Renal pelvis (tissue), 12 donors: ENCODE measurements at places on chromosomes 4 and X.

- DNase-seq: no peak
These were observed 127.1 kb upstream of the GALNT7 start for GRCh38 chr4:173041482-173041881.

DNA sequence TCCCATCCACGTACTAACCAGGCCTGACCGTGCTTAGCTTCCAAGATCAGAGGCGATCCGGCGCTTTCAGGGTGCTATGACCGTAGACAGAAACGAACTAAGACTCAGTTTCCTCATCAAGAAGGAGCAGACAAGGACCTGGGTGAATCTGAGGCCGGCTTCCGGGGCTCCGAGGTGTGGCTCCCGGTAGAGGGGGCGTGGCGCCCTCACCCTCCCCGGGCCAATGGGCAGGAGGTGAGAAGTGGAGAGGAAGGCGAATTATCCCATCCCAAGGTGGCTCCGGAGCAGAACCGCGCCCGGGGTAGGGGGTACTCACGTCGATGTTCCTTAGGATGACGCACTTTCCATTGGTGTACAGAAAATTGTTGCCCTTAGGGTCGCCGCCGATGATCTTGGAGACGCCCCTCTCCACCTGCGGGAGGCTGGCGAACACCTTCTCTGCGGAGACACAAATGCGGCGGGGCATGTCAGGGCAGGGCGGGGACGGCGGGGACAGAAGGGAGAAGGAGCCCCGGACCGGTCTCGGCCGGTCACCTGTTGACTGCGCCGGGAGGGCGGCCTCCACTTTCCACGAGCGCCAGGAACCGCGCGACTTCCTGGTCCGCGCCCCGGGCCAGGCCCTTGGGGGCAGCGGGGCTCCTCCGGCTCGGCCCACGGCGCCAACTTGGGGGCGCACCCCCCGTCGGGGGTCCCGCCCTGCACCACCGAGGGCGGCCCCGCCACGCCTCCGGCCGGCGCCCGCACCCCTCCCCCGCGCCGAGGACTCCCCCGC is 616 bp downstream of the WDR1 start:
- no peak for DNase-seq

- DNase-seq: no peak
These were observed 654.7 kb upstream of the IGFBP7 start for GRCh38 chr4:57764856-57765255.

GRCh38 chrX:74902806-74903205 is 22.4 kb downstream of the NEXMIF start:
- DNase-seq: no peak

DNA sequence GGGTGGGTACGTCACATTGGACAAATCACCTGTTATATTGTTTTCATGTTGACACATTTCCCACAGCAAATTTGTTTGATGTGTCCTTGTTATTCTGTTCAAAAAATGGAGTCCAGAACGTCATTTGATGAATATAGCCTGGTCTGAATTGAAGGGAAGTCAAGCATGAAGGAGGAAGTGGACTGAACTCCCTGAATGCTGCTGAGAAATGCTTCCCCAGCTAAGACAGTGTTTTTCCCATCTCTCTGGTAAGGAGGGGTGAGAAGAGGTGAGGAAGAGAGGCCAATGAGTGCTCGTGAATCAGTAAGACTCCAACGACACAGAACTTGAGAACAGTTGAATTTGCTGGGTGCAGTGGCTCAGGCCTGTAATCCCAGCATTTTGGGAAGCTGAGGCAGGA is 127.4 kb downstream of the RBM47 start:
- no peak for DNase-seq

GRCh38 chr4:78311306-78311705 is 240.3 kb upstream of the ANXA3 start:
- no peak for DNase-seq

DNA sequence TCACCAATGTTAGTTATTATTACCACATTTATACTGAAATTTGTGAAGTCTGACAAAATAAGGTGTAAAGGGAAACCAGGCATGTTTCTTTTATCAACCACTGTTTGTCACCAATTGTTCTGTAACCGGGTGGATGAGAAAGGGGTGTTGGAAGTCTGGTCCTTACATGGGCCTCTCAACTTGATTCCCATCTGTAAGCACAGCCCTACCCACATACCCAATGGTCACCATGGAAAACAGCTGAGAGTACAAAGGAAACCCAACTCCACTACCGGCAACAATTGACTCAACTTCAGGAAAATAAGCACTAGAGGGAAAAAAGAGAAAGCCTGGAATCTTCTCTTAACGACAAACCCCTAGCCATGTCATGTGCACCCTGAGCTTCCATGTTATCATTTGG is 70.8 kb upstream of the PTCHD1 start:
- DNase-seq: no peak

DNA sequence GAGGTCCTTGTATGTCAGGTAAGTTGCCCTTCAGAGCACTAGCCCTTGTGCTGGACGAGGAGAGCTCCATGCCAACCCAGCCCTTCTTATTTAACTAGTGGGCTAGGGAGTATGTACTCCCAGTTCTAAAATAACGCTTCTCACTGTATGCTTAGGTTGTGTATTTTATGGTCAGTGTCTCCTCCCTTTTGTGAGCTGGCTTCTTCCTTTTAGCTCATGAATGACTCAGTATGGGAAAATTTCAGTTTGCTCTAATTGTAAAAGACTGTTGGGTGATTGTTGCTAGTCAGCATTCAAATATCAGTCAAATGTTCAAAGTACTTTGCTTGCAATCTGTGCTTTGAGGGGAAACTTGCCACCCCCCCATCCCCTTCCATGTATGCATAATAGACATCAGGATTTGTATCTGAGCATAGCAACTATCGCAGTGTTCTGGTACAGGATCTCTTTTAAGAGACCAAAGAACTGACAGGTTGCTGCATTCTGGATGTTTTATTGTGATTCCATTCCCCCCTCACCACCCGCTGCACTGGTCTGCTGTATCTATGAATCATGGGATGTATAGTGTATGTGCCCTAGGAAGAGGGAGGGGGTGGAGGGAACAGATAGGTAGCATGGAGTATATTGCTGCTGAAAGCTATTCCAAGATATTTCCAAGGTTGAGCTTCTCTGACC is 34.7 kb downstream of the DLG3 start:
- DNase-seq: no peak

- no peak for DNase-seq
These were observed 238.5 kb upstream of the BOD1L1 start for GRCh38 chr4:13865871-13866669.
